ENCODE measurements at places on chromosomes 12 and 14. TPM values are rescaled to one million over a fixed set of nuclear protein-coding genes. Genes with fewer than 3 reads are reported as not detected.

Gene ADIPOR2
- 29.5 TPM for total RNA-seq

Gene KRT78
- 250 TPM for total RNA-seq

Gene FAM177A1
- total RNA-seq: 51.2 TPM

Gene ADAMTS20
- not detected for total RNA-seq

Gene TMED10
- total RNA-seq: 200 TPM

Gene SRRM4
- total RNA-seq: 0.03 TPM

Gene OTOGL
- 0.56 TPM for total RNA-seq

Gene PRIMA1
- total RNA-seq: 4.8 TPM

Gene ACOT4
- total RNA-seq: 1.1 TPM

Gene TIMELESS
- 2.9 TPM for total RNA-seq

Gene FLRT2
- 19.5 TPM for total RNA-seq

Gene TMEM117
- total RNA-seq: 23.6 TPM

- no peak for DNase-seq
These were observed 64.9 kb upstream of the DACT1 start for GRCh38 chr14:58572863-58573262.

- DNase-seq: no peak
These were observed 13.5 kb downstream of the ETFRF1 start for GRCh38 chr12:25208554-25208953.

DNA sequence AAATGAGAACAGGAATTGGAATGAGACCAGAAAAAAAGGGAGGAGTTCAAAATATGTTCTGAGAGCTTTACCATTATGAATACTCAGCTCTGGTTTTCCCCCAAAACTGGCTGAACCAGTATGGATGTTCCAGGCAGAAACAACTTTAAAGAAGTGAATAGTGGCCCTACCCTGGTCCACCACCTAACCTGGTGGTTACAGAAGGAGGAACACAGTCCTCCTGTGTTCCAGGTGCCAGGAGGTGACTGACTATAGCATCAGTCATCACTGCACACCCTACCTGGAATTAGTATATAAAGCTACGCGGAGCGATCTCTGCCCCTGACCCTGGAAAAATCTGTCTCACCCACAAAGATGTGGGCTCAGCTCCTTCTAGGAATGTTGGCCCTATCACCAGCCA, at the start of gene A2ML1:
TSS of gene A2ML1 (plus strand) at position 324 of the 400 bp plus-strand sequence. CDS start at position 355, 31 bp downstream.
- no peak for DNase-seq

DNA sequence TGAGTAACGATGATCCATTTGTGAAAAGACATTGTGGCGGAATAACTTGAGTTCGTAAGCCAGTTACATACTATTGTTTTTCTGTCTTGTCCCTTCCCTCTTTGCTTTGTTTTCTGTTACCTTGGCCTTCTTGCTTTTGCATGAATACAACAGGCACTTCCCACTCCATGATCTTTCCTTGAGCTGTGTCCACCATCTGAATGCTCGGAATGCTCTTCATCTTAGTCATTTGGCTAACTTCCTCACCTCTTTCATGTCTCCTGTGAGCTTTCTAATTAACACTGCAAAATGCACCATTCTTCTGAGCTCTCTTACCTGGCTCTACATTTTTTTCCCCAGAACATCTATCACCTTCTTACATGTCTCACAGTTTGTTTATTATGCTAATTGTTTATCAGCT, 10.0 kb downstream of the KNTC1 start:
- DNase-seq: no peak

- DNase-seq: no peak
These were observed 781.9 kb downstream of the VRK1 start for GRCh38 chr14:97578982-97579548.

GRCh38 chr14:39912192-39913100, 480.2 kb upstream of the FBXO33 start:
- no peak for DNase-seq

DNA sequence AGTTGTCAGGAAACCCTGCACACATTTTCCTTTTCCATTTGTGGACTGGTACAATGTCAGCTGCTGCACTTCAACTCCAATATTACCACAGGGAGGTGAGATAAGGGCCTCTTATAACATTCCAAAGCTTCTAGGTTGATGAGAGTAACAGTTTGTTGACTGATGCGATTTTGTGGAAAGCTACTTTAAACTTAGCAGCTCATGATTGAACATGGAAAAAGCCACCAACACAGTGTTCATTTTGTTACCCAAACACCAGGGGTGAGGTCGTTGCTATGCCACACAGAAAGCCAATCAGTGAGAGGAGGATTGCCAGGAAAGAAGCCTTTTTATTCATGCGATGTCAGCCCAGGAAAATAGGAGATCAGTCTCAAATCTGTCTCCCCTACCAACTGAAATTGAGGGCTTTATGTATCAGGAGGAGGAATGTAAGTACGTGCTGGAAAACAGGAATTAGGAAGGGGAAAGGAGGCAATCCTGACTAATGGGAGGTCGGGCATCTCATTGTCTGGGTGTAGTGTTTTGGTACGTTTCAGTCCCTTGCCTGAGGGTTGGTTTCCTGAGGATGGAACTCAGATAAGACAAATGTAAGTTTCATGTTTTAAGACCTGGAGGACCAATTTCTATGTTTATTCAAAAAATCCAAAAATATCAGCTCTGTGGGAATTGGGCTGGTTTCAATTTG, 92.7 kb upstream of the PLEKHA5 start:
- DNase-seq: no peak

GRCh38 chr12:72349491-72349890, 77.3 kb downstream of the TRHDE start:
- no peak for DNase-seq

GRCh38 chr14:95697764-95698163, 11.5 kb downstream of the TCL1B start:
- no peak for DNase-seq

DNA sequence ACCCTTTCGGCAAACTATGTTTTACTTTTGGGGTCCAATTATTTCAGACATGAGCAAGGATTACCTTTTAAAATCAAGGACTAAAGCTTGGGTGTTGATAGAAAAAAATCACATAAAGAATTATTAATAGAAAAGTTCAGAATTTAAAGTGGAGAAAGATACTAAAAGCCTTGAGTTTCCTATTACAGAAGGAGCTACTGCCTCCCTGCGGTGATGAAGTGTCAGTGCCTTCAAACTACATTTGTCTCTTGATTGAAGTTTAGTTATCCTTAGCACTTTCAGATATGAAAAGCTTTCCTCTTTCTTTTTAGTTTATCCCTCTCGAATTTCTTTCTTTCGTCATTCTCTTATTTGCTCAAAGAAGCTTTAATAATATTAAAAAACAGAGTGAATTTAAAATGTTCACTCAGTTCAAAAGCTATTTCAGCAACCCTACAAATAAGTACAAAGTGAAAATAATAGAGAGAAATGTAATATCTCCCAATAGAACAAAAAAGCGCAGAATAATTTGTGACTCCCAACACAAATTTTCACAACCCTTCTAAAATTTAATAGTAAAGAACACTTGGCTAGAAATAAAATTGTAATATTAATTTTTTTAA, 87.6 kb downstream of the SEC23A start:
- no peak for DNase-seq

- no peak for DNase-seq
These were observed 13.8 kb downstream of the NFKBIA start for GRCh38 chr14:35390577-35391387.

GRCh38 chr12:123263196-123263817, 8.3 kb downstream of the CDK2AP1 start:
- no peak for DNase-seq

GRCh38 chr14:39381366-39381765, 50.9 kb downstream of the FBXO33 start:
- DNase-seq: no peak

GRCh38 chr12:30794591-30795409, 40.0 kb upstream of the CAPRIN2 start:
- DNase-seq: no peak

DNA sequence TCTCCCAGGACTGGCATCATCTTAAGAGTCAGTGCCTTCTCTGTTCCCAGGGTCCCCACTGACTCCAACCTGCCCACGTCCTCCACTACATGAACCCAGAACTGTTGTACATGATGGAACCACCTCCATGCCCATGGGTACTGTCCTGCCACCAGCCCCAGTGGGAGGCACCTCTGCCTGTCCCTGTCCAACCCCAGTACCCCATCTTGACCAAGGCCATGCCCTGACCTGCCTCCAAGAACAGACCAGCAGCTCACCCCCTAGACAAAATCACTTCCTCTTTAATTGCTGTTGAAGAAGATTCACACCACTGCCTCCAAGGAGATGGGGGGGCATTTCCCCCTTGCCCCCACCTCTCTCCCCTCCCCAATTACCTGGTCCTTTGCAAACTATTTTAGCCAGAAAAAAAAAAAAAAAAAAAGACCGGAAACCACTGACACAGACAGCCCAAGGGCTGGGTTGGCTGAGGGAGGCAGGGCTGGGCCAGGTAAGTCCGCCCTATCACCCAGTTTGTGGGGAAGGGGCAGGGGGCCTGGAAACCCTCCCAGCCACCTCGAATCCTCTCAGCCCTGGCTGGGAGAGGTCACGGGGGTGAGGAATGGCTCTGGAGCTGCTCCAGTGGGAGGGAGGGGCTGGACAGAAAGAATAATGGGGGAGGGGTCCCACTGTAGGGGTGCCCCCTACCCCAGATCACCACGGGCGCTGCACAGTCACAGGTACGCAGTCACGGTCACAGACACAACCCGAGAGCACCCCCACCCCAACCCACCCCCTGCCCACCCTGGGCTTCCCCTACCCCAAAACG, 13.4 kb downstream of the AGAP2 start:
- no peak for DNase-seq

DNA sequence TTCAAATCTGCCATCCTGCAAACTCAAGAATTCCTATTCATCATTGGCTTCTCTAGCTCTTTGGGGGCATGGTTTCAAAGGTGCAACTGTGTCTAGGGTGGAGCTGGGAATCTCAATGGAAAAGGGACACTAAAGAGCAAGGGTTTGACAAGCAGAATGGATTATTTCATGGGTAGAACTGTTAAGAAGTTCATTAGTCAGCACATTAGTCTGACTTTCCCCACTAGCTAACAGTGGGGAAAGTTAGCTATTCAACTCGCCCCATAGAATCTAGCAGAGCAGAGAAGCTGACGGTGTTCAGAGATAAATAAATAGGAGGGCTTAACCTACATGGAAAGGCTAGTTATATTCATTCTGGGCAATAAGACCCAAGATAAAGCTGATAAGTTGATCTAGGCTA, 153.9 kb downstream of the EMP1 start:
- no peak for DNase-seq

DNA sequence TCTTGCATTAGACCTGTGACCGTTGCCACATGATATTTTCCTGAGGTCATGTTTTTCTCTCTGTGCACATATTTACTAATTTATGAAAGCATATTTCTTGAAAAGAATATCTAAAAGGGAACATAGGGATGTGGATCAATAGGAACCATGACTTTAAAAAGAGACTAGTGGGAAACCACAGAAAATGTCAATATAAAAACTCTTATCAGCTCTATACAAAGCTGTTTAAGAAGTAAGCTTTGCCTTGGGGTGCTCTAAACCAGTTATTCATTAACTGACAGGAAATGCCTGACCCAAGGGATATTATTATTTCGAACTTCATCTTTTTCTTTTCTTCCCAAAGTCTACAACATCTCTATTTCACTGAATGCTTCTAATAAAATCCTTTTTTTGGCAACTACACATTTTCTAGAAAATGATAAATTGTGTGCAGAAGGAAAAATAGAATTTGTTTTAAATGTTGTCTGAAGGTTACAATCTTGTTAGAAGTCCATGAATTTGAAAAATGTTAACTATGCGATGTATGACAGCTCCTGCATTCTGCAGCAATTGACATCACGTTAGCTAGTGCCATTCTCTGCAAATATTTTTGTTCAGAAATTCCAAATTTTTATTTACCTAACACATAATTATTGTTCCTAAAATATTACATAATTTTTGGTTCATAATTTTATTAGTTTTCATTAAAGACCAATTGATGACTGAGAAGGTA, 345.0 kb downstream of the SLC16A7 start:
- no peak for DNase-seq

DNA sequence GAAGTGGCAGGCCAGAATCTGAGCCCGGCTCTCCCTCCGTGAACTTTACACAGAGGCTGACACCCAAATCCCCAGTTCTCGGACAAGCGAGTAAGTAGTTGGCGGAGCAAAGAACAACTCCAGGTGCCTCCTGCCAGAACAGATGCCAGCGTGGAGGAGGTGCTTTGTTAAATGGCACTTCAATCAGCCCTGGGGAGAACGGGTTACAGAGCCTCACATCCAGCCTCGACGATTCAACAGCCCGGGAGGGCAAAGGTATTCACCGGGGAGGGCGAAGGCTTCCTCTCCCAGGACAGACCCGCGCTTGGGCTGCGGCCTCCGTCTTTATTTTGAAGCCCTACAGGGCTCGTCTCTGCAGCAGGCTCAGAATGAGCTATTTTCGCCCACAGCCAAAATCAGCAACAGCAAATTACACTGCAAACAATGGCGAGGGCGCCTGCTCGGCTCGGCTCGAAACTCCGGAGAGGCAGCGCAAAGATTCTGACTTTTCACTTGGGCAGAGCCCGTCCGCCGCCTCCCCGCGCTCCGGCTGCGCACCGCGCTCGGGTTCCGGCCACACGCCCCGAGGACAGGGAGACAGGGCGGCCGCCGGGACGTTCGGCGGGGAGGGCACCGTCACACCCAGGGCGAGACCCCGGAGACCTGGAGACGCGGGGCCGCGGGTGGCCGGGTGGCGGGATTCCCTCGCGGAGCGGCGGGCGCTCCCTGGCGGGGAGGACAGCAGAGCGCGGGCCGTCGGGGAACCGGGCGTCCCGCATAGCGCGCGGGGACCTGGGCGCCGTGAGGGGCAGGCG, 811 bp downstream of the TMCC3 start:
- DNase-seq: no peak

DNA sequence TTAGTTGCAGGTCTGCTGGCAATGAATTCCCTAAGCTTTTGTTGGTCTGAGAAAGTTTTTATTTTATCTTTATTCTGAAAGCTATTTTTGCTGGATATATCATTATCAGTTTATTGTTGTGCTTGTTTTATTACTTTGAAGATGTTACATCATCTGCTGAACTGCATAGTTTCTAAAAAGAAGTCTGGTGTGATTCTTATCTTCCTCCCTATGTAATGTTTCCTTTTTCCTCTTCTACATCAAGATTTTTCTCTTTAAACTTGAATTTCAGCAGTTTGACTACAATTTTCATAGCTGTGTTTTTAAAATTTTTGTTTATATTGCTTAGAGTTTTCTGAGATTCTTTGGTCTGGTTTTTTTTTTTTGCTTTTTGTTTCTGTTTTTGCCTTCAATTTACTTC, 137.1 kb upstream of the PMCH start:
- no peak for DNase-seq

DNA sequence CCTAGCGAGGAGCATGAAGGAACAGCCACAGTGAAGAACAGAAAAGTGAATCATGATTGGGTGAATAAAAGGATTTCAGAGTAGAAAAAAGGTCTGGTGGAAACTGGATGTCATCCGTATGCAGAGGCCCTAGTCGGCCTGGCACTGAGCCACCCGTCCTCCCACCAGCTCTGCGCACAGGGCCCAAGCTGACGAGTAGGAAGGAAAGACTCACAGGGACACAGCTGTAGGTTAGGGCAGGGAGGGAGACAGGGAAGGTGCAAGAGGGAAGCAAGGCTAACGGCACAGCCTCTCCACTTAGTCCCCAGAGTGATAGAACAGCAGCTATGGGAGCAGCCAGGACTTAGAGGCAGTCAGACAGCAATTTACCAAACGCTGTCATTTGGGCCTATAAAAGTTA, 112.6 kb downstream of the KCNK10 start:
- DNase-seq: no peak

GRCh38 chr12:13060581-13060980, 16.4 kb downstream of the FAM234B start:
- no peak for DNase-seq

- no peak for DNase-seq
These were observed 2.0 kb downstream of the CRY1 start for GRCh38 chr12:107091381-107091780.

All from lower leg skin (tissue), 4 donors.